ENCODE measurements at places on chromosomes 5 and 9.

DNA sequence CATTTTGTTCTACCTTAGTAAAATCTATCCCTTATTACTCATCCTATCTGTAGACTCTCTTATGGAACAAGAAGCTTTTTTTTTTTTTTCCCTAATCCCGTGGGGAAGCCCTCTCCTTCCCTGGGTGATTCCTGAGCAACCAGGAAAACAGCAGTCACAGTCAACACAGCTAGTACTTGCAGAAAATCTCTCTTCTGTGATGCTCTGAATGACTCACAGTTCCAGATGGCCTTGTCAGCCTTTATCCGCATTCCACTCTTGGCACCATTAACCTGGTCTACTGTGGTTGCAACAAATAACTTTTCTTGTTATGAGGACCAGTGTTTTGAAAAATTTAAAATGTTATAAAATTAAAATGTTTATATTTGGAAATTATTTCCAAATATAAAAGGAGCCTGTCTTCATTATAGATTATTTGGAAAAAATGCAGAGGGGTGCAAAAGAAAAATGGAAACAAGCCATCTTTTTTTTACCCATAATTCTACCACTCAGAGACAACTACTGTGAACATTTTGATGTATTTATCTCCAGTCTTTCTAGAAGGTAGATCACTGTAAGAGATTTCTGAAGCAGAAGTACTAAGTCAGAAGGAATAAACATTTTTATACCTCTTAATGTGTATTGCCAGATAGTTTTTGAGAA, 486.7 kb downstream of the RAB3C start:
- DNase-seq: no peak

- DNase-seq: no peak
Measured at GRCh38 chr5:108003178-108003577, 332.4 kb upstream of the EFNA5 start.

DNA sequence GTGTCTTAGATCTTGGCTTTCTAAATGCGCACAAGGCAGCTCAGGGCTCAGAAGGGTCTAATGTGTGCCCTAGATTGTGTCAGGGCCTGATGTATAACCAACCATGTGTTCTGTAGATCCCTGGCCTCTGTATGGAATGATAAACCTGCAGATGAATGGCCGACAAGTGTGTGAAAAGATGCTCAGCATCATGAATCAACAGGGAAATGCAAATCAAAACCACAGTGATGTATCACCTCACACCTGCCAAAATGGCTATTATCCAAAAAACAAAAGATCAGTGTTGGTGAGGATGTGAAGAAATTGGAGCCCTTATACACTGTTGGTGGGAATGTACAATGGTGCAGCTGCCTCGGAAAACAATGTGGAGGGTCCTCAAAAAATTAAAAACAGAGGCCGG, 489.8 kb downstream of the SEMA5A start:
- no peak for DNase-seq

GRCh38 chr9:93697352-93698139, 121.2 kb downstream of the PHF2 start:
- DNase-seq: peak; percentile 97

Measured in NCI-H2081 (cell line).